LHCN-M2 (cell line): ENCODE measurements at places on chromosomes 1 and 21. TPM values are rescaled to one million over a fixed set of nuclear protein-coding genes. Genes with fewer than 3 reads are reported as not detected.

DNA sequence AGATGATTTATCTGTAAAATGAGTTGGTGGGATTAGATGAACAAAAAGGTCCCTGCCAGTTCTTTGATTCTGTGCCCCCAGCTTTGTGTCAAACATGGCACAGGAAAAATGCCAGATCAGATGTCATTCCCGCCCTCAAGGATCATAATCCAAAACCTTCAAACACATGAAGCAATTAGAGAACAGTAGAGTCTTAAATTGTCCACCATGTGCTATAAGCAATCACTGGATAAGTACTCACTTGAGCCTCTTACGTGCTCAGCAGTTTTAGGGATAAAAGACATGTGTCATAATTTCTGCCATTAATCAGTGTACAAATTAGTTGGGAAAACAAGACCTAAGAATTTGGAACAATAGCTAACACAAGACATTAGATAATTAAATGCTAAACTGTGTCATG, 15.4 kb upstream of the KIAA0040 start:
- no peak for DNase-seq

GRCh38 chr1:85188530-85188929, 12.3 kb downstream of the SYDE2 start:
- no peak for DNase-seq

- no peak for DNase-seq
Observed at GRCh38 chr1:109691759-109692158, 4.1 kb downstream of the GSTM1 start.

- DNase-seq, result no peak
Observed at GRCh38 chr1:40582116-40582515, 50.7 kb downstream of the ZNF684 start.

- no peak for DNase-seq
Observed at GRCh38 chr1:244659694-244660093, 6.8 kb downstream of the DESI2 start.

GRCh38 chr21:41973427-41973831, 19.6 kb upstream of the C2CD2 start:
- DNase-seq, result no peak

- peak; percentile 42 for DNase-seq
Observed at GRCh38 chr1:28329395-28330153, 734 bp downstream of the MED18 start.

GRCh38 chr1:192581131-192581927, 5.8 kb downstream of the RGS1 start:
- DNase-seq, result no peak

- no peak for DNase-seq
Observed at GRCh38 chr1:236129306-236129705, 13.0 kb upstream of the GPR137B start.

DNA sequence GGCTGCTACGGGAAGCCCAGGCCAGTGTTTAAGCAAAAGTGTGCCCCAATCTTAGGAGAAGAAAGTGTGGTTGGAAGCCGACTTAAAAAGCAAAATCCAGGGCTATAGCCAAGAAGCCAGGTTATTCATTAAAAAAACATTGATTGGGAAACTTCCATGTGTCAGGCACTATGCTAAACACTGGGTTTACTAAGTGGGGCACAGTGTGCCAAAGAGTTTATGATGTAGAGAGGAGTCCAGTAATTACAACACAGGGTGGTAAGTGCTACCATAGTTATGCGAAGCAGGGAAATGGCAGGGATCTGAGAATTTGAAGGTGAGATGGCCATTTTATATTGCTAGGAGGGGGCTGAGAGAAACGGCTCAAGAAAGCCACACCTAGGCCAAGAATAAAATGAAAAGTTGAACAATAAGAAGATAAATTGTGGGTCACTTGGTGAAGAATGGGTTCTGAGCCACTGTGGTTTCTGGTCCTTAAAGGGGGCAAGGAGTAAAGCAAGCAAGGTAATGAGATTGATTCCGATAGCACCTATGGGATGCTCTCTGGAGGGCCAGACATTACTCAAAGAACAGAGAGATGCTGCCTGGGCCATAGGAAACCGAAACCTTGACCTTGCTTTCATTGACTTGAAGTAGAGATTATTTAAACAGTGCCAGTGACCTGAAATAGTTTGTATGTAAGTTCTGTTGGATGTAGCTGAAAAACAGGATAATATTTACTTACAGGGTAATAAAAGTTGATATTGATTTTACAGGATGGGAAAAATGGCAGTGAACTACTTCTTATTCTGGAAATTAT, 177.8 kb downstream of the GIPC2 start:
- peak; percentile 70 for DNase-seq

DNA sequence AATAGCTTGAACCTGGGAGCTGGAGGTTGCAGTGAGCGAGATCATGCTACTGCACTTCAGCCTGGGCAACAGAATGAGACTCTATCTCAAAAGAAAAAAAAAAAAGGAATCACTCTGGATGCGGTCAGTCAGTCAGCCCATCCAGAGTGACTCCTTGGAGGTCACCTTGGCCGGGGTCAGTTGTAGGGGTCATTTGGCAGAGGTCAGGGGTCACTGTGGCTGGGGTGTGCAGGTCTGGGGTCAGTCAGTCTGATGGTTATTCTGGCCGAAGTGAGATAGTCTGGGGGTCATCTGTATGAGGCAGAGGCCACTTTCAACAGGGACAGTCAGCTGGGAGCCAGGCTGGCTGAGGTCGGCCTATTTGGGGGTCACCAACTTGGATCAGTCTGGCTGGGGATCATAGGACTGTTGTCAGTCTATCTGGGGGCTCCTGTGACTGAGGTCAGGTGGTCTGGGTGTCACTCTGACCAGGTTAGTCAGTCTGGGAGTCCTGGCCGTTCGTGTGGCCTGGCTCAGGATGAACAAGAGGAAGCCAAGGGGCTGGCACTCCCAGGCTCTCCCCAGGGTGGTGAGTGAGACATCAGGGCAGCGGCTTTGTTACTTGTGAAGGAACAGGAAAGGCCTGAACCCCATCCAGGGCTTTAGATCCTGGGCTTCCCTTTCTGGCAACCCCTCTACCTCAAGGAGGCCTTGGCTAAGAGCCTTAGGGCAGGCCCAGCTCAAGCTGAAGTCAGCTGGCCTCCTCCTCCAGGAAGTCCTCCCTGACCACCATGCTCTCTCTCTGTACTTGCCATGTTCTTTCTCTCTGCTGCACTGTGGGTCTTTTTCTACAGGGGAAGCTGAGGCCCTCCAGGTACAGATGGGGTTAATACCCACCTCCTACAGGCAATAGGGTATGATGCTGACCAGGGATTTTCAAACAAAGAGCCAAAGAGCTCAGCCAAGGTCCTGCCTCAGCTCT, 15.1 kb downstream of the PTPRU start:
- no peak for DNase-seq

The APCS gene
- not detected in 2 replicates for total RNA-seq

The PLXNA2 gene
- total RNA-seq, result 17.7 and 24.2 TPM in 2 replicates

The ARHGAP29 gene
- total RNA-seq, result 17.9 and 18.1 TPM in 2 replicates

The LACTBL1 gene
- total RNA-seq, result not detected in 2 replicates

The DAB1 gene
- not detected in 2 replicates for total RNA-seq

The NFIA gene
- total RNA-seq, result 2.2 and 4.6 TPM in 2 replicates

The NDC1 gene
- total RNA-seq, result 39.3 and 42.0 TPM in 2 replicates
